ENCODE measurements at places on chromosomes 12 and 14.

DNA sequence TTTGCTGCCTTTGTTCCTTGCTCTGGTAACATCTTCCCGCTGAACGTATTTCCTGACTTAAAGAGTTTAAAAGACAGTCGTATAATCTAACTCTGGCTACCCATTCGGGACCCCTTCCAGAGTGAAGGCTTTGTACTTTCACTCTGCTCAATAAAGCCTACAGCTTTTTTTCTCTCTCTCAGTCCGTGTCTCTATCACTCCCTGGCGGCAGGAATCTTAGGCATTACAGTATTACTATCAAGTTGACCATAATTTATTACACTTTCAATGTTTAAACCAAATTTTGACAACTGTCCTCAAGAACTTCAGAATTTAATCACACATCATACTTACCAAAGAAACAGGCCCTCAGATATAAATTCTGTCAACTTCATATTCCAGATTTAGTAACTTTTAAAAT, 967.9 kb downstream of the FSCB start:
- no peak overlapping the region for H3K4me3 ChIP-seq
- H3K36me3 ChIP-seq = no peaks in the 10 kb centered on the region
- H3K27me3 ChIP-seq = no peaks in the 10 kb centered on the region
- DNase-seq = no peak
- no peak overlapping the region for H3K27ac ChIP-seq

- DNase-seq = no peak
- H3K36me3 ChIP-seq = no peaks in the 10 kb centered on the region
- peaks cover 10% of the 10 kb centered on the region for H3K27me3 ChIP-seq
- H3K4me1 ChIP-seq = no peaks in the 10 kb centered on the region
- H3K4me3 ChIP-seq = no peak overlapping the region
- H3K27ac ChIP-seq = no peak overlapping the region
These were observed 34.1 kb upstream of the NEDD1 start for GRCh38 chr12:96872961-96873360.

- H3K27ac ChIP-seq = no peak overlapping the region
- peaks cover 6% of the 10 kb centered on the region for H3K4me1 ChIP-seq
- no peak for DNase-seq
- H3K27me3 ChIP-seq = no peaks in the 10 kb centered on the region
- H3K36me3 ChIP-seq = peaks cover 23% of the 10 kb centered on the region
- no peak overlapping the region for H3K4me3 ChIP-seq
These were observed 498 bp downstream of the SLC39A2 start for GRCh38 chr14:20999591-20999990.

- H3K27ac ChIP-seq = peak overlapping the region; percentile 87
- H3K36me3 ChIP-seq = peaks cover 12% of the 10 kb centered on the region
- no peak for DNase-seq
- peak overlapping the region; percentile 63 for H3K4me3 ChIP-seq
- no peaks in the 10 kb centered on the region for H3K27me3 ChIP-seq
- H3K4me1 ChIP-seq = peaks cover 94% of the 10 kb centered on the region
These were observed 13.1 kb downstream of the EVL start for GRCh38 chr14:100078216-100078803.
